ENCODE measurements at places on chromosomes 3 and 15.

- DNase-seq, result no peak
Observed at GRCh38 chr3:177689869-177690268, 492.6 kb upstream of the TBL1XR1 start.

DNA sequence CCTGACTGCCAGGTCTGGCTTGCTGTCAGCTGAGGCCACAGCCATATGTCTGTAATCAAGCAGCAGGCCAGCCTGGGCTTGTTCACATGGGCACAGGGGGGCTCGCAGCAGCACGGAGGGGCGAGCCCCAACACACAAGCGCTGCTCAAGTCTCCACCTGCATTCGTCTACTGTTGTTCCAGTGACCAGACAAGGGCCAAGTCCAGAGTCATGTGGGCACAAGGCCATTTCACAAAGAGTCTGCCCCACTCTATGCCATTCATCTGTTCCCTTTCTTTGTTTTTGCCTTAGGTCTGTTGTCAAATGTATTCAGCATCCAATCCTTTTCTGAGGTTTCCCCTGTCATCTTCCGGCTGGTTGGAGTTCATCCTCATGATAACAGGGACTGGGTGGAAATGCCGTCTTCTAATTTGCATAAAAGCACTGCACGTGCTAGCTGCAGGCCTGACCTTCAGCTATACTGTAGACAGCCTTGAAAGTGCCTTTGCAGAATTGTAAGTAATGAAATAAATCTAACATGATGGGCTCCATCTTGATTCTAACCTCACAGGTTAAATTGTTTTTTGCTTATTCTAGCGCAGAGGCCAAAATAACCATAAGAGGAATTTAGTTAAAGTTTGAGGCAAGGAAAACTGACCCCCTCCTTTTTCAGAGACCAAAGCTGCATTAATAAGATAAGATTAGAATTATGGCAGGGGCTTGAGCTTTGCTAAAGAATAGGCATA lies 28.6 kb upstream of the KBTBD12 start:
- no peak for DNase-seq

- no peak for DNase-seq
Observed at GRCh38 chr3:192128060-192128459, 599.3 kb downstream of the FGF12 start.

DNA sequence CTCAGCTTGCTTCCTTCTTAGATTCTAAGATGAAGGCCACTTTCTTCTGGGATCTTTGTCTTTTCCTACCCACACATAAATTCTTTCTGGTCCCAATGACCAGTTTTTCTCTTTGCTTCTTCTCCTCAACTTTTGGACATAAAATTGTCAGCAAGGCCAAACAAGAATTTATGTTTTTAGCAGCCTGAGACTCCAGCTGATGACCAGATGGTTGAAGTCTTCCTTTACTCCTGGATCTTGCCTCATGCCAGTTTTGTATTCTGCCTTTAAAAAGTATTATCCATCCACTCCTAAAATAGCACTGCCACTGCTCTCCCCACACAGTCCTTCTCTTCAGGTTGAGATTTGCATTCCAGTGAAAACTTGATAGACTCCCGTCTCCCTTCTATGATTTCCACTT lies 236.0 kb downstream of the VPS13C start:
- DNase-seq, result no peak

DNA sequence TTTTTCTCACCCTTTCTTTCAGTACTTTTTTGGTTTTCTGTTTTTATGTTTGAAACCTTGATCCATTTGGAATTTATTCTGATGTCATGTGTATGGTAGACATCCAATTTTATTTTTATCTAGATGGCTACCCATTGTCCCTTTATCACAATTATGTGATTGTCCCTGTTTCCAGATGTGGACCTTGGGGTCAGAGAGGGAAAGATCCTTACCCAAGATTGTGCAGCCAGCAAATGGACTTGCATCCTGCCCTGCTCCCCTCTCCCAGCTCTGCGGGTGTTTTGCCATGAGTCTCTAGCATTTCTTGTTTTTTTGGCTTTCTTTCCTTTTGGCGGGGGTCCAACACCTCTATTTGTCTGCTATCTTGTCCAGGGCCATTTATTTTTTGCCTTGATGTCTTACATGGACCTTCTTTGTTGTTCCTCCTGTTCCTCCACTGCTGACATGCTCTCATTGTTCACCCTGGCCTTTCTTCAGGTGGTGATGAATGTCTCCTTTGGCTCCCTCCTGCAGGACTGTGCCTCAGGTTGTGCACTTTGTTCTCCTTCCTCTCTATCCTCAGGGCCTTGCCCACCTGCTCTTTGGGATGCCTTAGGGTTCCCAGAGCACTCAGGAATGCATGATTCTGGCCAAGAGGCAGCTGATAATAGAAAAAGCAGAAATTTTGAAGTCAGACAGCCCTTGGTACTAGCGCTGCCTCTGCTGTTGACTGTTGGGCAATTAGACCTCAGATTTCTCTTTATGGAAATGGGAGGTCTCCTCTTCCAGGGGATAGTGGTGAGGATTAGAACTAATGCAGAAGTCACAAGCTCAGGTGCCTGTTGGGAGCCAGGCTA lies 84.3 kb downstream of the EEFSEC start:
- no peak for DNase-seq
